ENCODE measurements at places on chromosomes 1 and 21.

GRCh38 chr1:39088658-39089057 is 62.5 kb downstream of the NDUFS5 start:
- no peak for DNase-seq

GRCh38 chr21:37673801-37674575 is 242.3 kb downstream of the KCNJ6 start:
- no peak for DNase-seq

DNA sequence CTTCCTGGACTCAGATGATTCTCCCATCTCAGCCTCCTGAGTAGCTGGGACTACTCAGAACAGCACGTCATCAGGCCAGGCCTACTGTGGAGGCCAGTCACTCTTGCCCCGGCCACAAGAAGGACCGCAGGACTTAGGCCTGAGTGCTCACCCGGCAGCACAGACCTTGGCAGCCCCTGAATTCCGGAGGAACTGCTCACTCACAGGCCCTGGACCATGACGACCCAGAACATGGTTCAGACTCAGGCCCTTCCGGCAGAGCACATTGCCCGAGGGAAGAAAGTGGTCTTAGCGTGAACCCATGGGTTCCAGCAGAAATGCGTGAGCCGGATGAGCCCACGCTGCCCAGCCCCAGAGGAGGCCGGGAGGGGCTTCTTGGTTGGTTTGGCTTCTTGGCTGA is 177.3 kb upstream of the TMEM51 start:
- DNase-seq = no peak

DNA sequence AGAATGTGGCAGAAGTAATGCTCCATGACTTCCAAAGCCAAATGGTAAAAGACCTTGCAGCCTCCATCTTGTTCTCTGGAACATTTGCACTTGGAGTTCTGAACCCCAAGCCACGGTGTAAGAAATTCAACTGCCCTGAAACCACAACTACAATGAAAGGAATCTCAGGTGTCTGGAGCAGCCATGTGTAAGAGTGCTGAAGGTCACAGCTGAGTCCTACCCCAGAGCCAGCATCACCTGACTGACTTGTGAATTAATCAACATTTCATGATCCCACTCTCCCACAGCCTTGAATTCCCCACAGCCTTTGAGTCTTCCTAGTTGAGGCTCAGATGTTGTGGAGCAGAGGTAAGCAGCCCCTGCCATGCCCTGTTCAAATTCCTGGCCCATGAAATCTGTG is 192.8 kb upstream of the CAMK1G start:
- no peak for DNase-seq

DNA sequence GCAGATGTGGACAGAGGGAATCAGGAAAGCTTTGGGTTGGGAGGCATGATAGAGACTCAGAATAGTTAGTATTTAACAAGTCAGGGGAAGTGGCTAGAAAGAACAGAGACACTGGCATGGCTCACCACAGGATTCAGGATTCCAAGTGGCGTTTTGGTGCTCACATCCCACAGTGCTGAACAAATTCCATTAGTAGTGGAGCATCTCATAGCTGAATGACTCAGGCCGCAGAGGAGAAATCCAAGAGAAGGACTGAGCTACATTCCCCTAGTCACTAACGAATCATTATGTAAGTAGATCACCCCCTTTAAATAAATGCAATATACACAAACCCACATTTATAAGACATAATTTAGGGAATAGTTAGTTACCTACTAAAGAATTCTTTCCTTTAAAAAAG is 5.0 kb upstream of the KCNJ9 start:
- no peak for DNase-seq

GRCh38 chr1:6794164-6794563 is 8.9 kb downstream of the CAMTA1 start:
- DNase-seq = peak; percentile 20

DNA sequence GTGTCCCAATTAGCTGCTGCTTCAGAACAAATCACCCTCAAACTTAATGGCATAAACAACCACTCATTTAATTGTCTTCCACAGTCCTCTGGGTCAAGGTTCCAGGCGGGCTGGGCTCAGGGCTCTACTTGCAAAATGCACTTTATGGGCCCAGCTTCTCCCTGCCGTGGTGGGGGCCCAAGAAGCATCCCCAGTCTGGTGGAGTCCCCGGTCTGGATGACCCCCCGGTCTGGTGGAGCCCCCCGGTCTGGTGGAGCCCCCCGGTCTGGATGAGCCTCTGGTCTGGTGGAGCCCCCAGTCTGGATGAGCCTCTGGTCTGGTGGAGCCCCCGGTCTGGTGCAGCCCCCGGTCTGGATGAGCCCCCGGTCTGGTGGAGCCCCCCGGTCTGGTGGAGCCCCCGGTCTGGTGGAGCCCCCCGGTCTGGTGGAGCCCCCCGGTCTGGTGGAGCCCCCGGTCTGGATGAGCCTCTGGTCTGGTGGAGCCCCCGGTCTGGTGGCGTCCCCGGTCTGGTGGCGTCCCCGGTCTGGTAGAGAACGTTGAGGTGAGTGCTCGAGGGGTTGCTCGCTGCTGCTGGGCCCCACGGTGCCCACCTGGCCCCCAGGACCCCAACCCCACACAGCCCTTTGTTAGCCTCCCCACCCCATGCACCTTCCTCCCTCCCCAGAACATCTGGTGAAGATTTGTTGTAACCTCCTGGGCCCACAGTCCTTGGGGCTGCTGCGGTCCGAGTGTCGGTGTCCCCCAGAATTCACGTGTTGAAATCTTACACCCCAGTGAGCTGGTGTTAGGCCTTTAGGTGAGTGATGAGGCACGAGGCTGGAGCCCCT is 33.8 kb downstream of the POFUT2 start:
- no peak for DNase-seq

DNA sequence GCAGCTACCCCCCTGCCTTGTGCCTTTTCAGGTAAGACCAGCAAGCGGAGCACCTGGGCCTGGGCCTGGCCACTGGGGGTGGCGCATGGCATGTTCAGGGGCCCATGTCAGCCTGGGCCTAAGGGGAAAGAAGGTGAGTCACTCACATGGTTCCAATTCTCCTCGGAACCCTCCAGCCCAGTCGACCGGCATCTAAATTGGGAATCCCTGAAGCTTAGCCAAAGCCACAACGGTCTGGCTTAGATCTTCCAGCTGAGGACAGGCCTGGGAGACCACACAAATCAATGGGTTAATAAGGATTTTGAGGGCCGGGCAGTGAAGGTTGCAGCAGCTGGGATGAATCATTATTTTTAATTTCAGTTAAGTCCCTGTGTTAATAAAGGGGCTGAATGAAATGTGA is 145.1 kb upstream of the SMYD2 start:
- no peak for DNase-seq

- DNase-seq = no peak
These were observed 94.6 kb downstream of the STUM start for GRCh38 chr1:226643177-226643576.

- no peak for DNase-seq
These were observed 57.2 kb downstream of the NPHP4 start for GRCh38 chr1:5935026-5935425.

DNA sequence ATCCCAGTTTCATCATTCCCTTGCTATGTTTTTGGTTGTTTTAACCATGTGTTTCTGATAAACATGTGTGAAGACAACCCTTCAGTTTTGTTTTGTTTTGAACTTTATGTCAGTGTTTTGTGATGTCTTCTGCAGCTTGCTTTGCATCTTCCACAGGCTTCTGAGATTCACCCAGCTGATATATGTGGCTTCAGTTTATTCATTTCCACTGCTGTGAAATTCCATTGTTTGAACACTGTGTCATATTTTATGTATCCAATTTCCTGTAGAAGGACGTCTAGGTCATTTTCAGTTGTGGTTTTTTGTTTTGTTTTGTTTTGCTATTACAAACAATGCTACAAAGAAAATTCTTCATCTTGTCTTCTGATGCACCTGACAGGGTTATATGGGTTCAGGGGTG is 27.2 kb upstream of the SLC26A9 start:
- DNase-seq = no peak

DNA sequence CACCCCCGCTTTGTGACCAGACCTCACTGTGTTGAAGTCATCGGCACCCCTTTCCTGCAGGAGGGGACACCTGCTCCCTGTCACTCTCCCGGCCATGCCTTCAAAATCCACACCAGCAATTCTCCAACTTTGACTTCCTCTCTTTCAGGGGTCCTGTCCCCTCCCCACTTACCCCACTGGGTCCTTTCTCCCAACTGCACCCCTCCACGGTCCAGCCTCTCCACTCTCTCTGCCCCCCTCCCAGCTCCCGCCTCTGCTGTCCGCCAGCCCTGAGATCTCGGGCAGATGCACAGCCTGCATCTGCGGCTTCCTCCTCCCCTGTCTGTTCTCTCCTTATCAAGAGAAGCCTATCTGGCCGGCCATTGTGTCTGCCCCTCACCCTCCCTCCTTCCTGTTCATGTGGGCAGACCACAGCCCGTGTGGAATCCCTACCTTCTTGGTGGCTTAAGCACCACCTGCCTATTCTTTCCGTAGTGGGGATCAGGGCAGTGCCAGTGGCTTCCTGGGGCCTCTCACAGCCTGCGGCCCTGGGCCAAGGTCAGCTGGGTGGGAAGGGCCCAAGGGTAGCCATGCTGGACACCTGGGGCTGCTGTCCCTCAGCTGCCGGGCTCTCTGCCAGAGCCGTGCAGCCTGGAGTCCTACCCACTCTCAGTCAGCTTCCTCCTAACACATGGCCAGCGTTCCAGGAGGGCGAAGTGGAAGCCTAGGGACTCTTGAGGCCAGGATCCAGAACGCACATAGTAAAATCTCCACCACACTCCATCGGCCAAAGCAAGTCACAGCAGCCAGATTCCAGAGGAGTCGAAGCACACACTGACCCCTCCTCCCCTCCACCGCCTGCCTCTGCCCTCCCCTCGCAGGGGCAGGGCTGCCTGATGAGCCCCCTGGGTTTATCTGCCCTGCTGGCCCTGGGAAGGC is 5.1 kb upstream of the HES4 start:
- peak; percentile 72 for DNase-seq

GRCh38 chr1:205714190-205714905 is 34.0 kb upstream of the SLC45A3 start:
- DNase-seq = no peak

GRCh38 chr1:185244015-185244747 is 72.9 kb downstream of the IVNS1ABP start:
- DNase-seq = no peak

- DNase-seq = no peak
These were observed 3.2 kb upstream of the LIX1L start for GRCh38 chr1:145961109-145961424.

DNA sequence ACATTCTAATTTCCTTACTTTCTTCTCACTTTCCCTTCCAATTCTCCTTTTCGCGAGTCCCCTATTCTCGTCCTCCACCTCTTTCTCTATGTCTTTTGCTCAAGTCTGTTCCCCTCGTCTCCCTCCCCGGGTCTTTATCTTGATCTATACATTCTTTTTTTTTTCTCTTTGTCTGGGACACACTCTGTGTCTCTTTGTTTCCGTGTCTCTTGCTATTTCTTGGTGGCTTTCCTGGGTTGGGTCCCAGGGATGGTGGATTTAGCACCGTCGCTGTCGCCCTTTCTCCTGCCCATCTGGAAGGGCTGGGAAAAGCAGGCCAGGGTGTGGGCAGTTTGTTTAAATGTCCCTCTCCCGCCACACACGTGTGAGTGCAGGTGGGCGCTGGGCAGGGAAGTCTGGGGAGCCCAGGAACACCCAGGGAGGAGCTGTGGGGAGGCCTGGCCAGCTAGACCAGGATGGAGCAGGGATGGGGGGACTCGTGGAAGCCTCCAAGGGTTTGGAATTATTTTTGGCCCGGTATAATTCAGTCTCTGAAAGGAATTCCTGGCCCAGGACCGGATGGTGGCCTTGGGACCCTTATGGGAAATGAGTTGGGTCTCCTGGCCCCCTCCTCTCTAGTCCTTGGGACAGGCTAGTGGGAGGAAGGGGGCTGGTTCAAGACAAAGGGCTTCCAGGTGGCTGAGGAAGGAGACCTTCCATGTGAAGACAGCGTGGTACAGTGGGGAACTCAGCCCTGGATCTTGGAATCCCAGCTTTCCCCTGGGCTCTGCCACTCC is 9.5 kb upstream of the ID3 start:
- DNase-seq = no peak

DNA sequence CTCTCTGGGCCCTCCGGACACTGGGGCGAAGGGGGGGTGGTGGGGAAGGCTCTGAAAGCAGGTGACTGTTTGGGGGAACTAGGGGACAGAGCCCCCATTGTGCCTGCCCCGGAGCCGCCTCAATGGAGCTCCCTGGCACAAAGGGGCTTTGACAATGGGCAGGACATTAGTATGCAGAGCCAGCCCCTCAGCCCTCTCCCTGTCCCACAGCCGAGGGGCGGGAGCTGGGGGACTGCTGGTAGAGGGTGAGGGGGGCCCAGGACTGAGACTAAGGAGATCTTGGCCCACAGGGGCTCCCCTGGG is 7.8 kb downstream of the KCNJ10 start:
- no peak for DNase-seq

DNA sequence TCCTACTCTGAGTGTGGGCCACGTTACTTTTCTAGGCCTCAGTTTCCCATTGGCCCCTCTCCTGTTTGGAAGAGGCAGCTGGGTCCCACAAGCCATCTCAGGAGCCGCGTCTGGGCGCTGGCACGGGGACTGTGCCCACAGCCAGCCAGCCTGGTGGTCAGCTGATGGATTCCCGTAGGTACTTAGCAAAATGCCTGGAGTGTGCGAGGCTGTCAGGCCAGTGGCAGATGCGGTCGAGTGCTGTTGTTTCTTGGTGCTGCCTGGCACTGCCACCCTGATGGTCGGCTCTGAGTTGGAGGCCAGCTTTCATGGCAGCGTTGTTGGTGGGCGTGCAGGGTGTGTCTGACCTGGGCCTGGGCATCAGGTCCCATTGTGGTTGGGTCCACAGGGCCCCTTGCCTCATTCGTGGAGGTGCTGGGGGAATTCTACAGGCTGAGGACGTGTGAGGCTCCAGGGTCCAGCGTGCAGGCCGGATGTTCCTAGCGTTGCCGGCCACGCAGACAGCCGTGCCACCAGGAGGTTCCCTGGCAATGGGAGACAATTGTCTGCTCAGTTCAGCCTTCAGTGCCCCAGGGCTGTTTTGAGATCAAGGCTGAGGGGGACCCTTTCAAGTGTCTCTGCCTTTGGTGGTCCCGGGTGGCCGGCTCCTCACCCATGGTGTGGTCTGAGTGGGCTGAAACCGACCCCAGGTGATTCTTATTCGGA is 20.9 kb downstream of the SKI start:
- DNase-seq = no peak

DNA sequence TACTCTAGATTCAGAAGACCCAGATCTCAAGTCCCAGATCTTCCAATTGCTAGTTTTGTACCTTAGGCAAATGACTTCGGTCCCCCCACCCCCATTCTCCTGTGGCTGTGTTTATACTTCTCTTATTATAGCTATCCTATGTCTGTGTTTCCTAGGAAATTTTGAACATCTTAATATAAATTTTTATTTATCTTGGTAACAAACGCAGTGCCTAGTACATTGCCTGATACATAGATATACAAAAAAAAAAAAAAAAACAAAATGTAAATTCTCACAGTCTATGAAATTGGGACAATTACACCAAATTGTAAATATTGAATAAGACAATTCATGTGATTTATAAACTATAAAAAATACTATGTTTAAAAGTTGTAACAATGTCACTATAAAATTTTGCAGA is 84.1 kb upstream of the SLC44A3 start:
- DNase-seq = no peak

- DNase-seq = no peak
These were observed 50.1 kb downstream of the BCL9 start for GRCh38 chr1:147591261-147591891.

Data from RPMI8226 (cell line).